ENCODE measurements at places on chromosomes 1 and 21. TPM values are rescaled to one million over a fixed set of nuclear protein-coding genes. Genes with fewer than 3 reads are reported as not detected.

DNA sequence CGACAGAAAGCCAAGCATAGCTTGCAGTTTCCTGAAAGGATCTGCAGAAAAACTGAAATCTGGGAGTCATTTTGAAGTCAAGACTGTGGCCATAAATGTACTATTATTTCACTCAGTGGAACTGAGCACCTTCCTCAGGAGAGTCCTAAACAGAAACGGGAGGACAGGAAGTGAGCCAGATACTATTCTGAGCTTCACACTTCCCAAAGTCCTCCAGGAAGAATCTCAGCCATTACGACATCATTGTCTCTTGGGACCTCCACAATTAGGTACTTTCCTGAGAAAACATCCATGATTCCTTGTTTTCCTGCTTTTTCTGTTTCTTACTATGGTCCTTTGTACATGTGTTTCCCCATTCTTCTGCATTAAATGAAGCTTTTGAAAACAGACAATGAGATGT lies 299.2 kb upstream of the USP25 start:
- DNase-seq: no peak

Gene CD1C
- not detected for total RNA-seq

Gene POU2F1
- total RNA-seq: 5.5 TPM

DNA sequence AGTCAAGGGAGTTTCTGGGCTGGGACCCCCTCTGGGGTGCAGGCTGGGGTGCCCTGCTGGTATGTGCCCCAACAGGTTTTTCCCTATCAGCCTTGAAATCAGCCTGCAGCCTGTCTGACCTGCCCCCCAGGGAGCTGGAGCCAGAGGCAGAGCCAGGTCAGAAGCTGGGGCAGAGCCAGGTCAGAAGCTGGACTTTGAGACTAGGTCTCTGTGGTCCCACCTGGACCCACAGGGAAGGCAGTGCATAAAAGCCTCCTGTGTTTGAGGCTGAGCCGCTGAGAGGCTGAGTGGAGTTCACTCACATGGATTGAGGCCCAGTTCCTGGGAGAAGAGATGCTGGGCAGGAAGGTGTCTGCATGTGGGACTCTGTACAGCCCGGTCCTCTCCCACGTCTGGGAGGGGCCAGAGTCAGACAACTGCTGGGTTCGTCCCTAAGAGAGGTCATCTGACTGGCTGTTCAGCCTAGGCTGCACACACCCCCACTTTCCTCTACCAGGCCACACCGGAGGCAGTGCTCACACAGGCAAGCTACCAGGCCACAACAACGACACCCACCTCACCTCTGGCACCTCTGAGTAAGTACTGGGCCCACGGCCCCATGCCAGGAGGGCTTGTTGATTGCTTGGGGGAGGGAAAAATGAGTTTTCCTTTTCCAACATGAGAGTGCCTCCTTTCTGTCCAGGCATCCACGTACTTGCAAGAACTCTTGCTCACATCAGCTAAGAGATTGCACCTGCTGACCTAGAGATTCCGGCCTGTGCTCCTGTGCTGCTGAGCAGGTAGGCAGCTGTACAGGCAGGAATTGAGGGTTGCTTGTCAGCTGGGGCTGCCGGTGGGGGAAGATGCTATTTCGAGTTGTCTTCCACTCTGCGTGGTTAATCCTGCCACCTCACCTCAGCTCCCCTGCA lies at the start of gene ANXA9:
TSS of gene ANXA9 (plus strand) at position 488 of the 908 bp plus-strand sequence. CDS start 814 bp downstream, outside the sequence.
- peak; percentile 47 for DNase-seq

GRCh38 chr1:172220376-172220775 lies 200.1 kb upstream of the C1orf105 start:
- no peak for DNase-seq

DNA sequence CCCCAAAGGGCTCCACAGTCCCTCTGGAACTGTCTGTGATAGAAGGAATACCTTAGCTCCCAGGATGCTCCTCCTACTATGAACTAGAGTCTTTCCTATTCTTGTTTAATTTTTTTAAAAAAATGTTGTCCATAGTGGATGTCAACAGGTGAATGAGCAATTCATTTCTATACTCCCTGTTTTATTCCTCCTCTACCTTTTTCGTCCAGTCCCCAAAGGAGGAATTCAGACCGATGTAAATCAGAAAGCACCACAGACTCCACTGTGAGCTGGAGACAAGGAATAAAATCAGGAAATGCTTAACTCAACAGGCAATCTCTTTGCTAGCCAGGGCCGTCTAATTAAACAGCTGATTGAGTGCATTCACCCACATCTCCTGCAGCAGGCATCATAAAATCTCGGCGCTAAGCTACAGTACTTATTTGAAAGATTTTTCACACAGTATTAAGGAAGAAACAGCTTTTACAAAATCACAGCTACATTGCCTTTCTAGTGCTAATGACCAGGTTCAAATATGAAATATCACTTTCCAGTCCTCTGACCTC lies 381.6 kb downstream of the SIPA1L2 start:
- no peak for DNase-seq

DNA sequence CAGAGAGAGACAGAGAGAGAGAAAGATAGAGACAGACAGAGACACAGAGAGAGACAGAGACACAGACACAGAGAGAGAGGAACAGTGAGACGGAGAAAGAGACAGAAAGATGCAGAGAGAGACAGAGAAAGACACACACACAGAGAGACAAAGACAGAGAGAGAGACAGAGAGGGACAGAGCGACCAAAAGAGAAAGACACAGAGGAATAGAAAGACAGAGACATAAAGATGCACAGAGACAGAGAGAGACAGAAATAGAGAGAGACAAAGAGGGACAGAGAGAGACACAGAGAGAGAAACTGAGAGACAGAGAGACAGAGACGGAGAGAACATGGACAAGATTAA lies 16.5 kb downstream of the WNT3A start:
- no peak for DNase-seq

Gene PTPRU
- total RNA-seq: 3.3 TPM
